Mammary epithelial cell (primary cell): ENCODE measurements at places on chromosomes 5 and 9. TPM values are rescaled to one million over a fixed set of nuclear protein-coding genes. Genes with fewer than 3 reads are reported as not detected.

- DNase-seq, result no peak
These were observed 32.3 kb downstream of the ERP44 start for GRCh38 chr9:100066539-100066938.

DNA sequence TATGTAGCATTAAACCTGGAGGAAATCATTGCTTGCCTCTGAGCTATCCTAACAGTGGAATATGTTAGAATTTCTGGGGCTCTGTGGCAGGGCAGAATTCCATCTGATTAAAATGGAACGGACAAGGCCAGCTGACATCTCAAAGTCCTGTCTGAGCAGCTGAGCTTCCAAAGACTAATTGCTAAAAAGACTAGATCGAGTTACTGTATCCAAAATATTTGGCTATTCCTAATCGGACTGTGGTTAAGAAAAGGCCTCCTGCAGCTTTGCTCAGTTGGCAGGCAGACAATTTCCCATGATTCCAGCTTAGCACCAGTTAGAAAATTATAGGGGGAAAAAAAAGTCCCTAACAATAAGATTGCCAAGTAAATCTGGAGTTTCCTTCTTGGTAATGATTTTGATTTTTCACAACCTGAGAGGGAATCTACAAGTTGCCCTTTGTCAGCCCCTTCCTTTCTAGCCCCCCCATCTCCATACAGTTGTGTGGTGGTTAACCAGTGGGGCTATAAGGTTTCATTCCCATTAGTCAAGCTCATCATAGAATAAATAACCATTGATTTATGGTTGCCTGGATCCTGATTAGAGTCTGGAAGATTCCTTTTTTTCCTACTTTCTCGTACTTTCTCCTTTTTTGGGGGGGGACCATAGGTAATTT lies 26.4 kb downstream of the PTGR1 start:
- DNase-seq, result no peak

GRCh38 chr5:139763280-139763929 lies 32.2 kb upstream of the PSD2 start:
- DNase-seq, result no peak

DNA sequence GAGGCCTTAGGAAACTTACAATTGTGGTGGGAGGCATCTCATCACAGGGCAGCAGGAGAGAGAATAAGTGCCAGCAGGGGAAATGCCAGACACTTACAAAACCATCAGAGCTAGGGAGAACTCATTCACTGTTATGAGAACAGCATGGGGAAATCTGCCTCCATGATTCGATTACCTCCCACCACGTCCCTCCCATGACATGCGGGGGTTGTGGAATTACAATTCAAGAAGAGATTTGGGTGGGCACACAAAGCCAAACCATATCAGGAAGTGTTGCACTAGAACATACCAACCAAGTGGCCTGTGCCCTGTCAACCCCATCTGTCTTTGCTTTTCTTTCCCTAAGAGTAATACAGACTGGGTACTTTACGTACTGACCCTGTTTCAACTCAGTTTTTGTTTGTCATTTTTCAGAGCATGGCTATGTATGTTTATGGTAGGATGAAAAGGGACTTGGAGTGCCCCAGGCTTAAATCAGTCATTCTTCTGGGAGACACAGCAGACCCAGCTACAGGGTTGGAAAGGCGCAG lies 58.3 kb upstream of the TGFBR1 start:
- no peak for DNase-seq

- DNase-seq, result peak; percentile 63
These were observed 1.5 kb downstream of the COL27A1 start for GRCh38 chr9:114156657-114157421.

- no peak for DNase-seq
These were observed 37.6 kb upstream of the RAI14 start for GRCh38 chr5:34618371-34619065.

DNA sequence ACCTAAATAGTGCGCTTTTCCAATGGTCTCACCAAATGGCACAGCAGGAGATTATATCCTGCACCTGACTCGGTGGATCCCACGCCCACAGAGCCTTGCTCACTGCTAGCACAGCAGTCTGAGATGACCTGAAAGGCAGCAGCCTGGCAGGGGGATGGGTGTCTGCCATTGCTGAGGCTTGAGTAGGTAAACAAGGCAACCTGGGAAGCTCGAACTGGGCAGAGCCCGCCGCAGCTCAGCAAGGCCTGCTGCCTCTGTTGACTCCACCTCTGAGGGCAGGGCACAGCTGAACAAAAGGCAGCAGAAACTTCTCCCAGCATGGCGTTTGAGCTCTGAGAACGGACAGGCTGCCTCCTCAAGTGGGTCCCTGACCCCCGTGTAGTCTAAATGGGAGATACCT lies 18.1 kb upstream of the ABLIM3 start:
- no peak for DNase-seq

- peak; percentile 58 for DNase-seq
These were observed 235.5 kb upstream of the ACTBL2 start for GRCh38 chr5:57718155-57718554.

DNA sequence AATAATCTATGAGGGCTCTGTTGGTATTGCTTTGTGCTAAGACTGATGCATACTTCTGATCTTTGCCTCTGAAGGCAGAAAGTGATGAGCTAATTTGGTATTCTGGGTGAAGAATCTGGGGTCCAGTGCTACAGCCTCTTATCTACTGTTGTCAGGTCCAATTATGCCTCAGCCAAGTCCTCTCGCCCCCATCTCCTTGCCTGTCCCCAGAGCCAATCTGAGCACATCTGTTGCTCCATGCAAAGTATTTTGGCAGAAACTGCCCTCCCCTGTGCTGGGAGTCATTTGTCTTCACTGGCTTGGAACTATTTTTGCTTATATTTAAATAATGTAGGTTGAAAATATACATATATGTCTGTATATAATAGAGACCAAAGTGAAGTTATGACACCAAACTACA lies 23.4 kb downstream of the LSM11 start:
- no peak for DNase-seq

- no peak for DNase-seq
These were observed 412.9 kb upstream of the RGMB start for GRCh38 chr5:98360548-98360947.

DNA sequence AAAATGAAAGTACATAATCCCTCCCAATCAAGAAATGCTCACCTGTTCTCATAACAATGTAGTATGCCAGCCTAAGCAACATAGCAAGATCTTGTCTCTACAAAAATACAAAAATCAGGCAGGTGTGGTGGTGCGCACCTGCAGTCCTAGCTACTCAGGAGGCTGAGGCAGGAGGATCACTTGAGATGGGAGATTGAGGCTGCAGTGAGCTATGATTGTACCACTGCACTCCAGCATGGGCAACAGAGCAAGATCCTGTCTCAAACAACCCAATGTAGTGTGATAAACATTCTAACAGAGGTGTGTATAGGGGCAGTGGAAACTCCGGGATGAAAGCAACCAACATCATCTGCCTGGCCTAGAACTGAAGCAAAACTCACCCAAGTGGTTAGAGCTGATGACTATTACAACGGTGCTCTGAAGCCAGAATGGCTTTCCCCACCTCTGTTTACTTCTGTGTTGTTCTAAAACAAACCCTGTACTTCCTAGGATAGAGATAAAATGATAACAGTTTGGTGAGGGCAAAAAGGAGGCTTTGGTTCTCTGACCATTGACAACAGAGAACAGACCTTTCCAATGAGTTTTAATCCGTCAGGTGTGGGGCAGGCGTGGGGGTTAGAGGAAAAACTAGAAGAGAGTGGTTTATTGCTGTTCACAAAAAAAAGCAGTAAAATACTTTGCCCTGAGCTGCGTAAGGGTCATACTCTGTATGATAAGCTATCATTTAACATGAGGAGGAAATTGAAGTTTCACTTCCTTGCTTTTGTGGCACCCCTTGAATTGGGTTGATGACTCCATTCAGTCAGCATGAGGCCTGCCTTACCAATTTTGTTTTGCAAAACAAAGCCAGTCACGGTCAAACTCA lies 18.9 kb downstream of the WNT8A start:
- DNase-seq, result no peak

GRCh38 chr5:6704361-6704851 lies 8.8 kb upstream of the TENT4A start:
- DNase-seq, result peak; percentile 69

GRCh38 chr5:31113101-31113500 lies 80.4 kb upstream of the CDH6 start:
- no peak for DNase-seq

GRCh38 chr5:91225848-91226686 lies 157.1 kb downstream of the ARRDC3 start:
- DNase-seq, result peak; percentile 46

DNA sequence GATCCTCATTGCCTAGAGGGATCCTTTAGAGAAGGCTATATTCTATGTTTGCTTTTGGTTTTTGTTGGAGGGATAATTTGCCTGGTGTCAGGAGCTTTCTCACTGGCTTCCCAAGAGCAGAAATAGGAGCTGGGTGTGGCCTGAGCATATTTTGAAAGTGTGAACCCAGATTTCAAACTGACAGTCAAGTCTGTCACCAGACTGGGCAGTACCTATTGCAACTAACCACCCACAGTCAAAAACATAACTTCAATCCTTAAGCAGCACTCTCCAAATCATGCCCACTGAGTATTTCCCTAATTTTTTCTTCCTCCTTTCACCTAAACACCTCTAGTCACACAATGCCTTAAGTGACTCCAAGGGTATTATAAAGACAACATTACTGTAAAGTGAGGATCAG lies 278.4 kb downstream of the EBF1 start:
- DNase-seq, result no peak

- DNase-seq, result no peak
These were observed 400.4 kb downstream of the OSTF1 start for GRCh38 chr9:75488719-75489110.

DNA sequence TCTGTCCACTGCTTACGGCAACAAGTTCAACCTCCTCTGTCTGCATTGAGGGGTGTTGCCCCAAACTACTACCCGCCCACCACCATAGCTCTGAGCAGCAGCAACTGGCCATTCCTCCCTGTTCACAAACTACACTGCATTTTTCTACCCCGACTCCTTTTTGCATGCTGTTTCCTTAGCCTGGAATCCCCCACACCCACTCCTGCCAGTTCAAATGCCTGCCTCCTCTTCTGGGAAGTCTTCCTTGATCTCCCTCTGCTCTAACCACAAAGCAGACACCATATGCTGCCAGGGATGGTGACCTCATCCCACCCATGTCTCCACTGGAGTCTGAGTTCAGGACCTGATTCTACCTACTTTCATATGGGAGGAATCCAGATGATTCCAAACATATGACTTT lies 13.3 kb downstream of the ALDH1B1 start:
- DNase-seq, result no peak

- DNase-seq, result no peak
These were observed 12.1 kb downstream of the PDCL start for GRCh38 chr9:122816163-122816867.

DNA sequence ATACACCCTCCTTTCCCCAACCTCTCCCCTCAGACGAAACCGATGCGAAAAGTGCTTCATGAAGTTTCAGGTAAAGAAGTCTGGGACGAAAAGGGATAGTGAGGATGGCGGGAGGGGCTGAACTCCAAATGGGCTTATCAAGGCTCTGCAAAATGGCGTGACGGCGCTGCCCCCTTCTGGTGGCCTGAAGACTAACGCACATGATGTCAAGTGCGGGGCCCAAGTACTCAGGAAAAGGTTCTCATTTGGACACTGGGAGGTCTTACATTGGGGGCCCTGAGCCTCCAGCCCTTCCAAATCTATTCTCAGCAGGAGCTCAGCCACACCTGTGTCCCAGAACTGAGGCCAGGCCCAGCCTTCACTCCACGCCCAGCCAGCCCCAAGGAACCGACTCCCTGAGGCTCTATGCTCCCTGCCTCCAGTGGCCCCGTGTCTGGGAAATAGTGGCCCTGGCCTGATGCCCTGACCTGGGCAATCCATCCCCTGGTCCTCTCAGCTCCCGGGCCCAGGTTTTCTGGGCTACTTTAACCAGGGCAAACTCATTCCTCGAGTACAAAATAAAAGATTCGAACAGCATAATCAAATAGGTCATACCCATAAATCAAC lies 119.9 kb downstream of the KCNIP1 start:
- peak; percentile 15 for DNase-seq

The ZCCHC10 gene
- total RNA-seq, result 20.1 and 22.0 TPM in 2 replicates

The WDR38 gene
- not detected for total RNA-seq

The SLCO6A1 gene
- not detected for total RNA-seq

The TRPM6 gene
- total RNA-seq, result 3.0 TPM

The HNRNPA0 gene
- total RNA-seq, result 20.5 and 22.2 TPM in 2 replicates

The PGM5 gene
- 1.0 TPM for total RNA-seq
